Stimulated activated CD8-positive, alpha-beta memory T cell treated with anti-CD3 and anti-CD28 coated beads, Interleukin-4, amount 100 ng/mL, for 4 hours (primary cell): ENCODE measurements at places on chromosomes 12 and 14.

- DNase-seq = no peak
These were observed 110.3 kb downstream of the HMGA2 start for GRCh38 chr12:65934480-65935115.

DNA sequence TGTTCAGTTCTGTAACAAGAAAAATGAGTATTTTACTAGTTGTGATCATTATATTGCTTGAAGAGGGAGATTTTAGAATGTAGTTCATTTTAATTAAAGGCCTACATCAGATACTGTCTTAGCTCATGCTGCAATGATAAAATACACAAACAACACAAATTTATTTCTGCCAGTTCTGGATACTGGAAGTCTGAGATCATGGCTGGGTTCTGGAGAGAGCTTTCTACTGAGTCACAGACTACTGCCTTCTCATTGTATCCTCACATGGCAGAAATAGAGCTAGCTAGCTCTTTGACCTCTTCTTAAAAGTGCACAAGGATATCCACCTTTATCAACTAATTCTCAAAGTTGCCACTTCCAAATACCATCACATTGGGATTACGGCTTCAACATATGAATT, 53.8 kb downstream of the MIS18BP1 start:
- DNase-seq = no peak

- DNase-seq = no peak
These were observed 25.2 kb upstream of the PPP1R13B start for GRCh38 chr14:103872481-103873113.

GRCh38 chr14:59246566-59246965, 58.1 kb downstream of the DAAM1 start:
- no peak for DNase-seq

DNA sequence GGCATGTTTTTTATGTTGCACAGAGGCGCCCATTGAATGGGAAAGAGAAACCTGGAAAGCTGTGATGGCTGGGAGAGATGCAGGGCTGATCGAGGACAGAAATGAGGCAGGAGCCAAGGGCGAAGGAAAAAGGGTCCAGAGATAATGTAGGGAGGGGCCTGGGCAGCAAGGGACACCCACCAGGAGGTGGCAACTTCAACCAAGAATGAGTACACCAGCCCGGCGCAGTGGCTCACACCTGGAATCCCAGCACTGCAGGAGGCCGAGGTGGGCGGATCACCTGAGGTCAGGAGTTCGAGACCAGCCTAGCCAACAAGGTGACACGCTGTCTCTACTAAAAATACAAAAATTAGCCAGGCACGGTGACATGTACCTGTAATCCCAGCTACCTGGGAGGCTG, 4.0 kb downstream of the SSH1 start:
- no peak for DNase-seq

DNA sequence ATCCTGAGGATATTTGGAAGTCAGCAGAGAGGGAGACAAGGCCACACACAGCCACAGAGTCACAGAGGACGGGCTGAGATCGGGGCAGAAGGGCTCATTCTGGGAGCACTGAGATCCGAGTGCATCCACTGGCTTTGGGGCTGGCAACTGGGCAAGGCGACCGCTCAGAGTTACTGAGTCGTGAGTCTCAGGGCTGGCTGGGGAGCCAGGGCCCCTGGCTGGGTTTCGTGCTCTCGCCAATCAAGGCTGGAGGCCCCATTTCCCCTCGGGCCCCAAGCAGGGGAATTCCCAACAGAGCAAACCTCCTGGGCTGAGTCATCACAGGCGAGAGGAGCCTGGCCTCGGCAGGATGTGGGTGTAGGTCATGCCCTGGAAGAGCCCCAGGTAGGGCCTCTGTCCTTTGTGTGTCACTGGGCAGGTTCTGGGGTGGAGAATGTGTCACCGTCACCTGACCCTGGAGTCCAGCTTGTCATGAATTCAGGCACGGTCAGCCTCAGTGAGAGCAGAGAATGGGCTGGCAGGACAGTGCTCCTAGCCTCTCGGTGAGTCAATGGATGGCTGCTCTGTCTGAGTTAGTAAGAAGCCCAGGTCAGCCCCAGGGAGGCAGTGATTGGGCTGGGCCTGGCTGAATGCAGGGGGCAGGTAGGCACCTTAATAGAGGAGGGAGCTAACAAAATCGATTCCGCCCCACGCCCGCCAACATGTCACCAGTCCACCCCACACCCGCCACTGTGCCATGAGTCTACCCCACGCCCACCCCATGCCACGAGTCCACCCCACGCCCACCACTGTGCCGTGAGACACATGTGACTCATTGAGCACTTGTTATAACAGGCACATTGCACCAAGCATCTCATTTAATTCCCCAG, 16.9 kb downstream of the ASB2 start:
- peak; percentile 75 for DNase-seq

DNA sequence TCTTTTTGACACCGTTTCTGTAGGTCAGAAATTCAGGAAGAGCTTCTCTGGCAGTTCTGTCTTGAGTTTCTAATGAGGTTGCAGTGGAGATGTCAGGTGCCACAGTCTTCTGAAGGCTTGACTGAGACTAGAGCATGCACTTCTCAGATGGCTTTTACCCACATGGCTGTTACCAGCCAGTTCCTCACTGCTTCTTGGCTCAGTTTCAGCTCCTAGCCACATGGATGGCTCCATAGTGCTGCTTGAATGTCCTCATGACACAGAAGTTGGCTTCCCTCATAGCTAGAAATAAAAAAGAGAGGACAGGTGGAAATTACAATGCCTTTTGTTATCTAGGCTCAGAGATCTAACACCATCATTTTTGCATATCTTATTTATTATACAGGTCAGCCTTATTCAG, 38.1 kb upstream of the SLC2A13 start:
- no peak for DNase-seq

GRCh38 chr12:81168445-81168844, 90.6 kb downstream of the ACSS3 start:
- no peak for DNase-seq

GRCh38 chr14:30312214-30312613, 246.7 kb upstream of the G2E3 start:
- DNase-seq = no peak

DNA sequence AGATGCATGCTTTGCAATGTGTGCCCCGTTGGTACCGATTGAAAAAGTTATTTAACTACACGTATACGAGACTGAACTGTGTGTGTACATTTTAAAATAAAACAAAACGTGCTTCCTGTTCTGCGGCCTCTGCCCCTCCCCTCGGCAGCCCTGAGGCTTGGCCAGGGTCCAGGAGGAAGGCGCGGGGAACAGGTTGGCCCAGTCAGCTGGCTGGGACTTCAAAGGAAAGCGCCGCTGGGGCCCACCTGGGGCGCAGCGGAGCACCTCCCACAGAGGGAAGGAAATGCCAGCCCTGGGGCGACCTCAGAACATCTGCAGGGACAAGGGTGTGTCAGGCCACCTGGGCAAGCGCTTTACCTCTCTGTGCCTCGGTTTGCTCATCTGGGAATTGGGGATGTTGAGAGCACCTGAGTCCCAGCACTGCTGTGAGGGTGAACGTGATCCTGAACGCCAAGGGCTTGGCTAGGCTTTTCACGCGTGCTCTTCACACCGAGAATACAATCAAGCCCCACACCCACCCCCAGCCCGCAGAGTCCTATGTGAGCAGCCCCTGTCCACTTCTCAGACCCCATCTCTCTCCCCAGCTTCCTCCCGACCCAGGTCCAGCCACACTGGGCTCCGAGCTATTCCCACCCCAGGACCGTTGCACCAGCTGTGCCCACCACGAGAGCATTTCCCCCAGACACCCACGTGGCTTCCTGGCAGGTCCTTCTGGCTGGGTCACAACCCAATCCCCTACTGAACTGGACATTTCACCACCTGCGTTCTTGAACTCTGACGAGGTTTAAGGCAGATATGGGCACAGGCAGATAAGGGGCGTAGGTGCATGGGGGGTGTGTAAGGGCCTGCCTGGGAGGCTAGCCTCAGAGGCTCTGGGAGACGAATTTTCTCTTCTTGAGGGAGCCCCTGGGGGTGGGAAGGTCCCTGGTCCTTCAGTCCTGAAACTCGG, 41.9 kb upstream of the NCOR2 start:
- peak; percentile 55 for DNase-seq

GRCh38 chr14:76354310-76354709, 21.6 kb upstream of the ESRRB start:
- no peak for DNase-seq

GRCh38 chr14:52694761-52695480, 437 bp downstream of the ERO1A start:
- DNase-seq = peak; percentile 24
